PC-3 (cell line): ENCODE measurements at places on chromosomes 12 and 14.

- DNase-seq, result peak; percentile 12
These were observed 18.5 kb upstream of the PCNX1 start for GRCh38 chr14:70888681-70889175.

- no peak for DNase-seq
These were observed 86.3 kb downstream of the KIF26A start for GRCh38 chr14:104224506-104225277.

DNA sequence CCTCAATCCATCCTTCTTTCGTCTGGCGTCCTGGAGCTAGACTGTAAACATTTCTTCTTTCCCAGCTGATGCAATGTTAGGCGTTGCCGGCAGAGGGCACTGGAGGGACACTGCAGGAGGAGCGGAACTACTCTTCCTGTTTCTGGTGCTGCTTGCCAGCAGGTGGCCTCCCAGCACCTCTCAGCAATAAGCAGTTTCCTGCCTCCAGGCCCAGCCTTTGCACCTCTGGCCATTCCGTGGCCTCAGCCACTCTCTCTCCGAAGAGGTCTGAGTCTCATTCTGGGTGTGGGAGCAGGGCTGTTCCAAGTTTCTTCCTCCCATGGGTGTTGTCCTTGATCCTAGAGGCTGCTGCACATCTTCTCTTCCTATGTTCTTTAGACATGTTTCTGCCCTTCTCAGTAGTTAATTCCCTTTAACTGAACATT, 7.5 kb upstream of the ASPG start:
- peak; percentile 96 for DNase-seq

DNA sequence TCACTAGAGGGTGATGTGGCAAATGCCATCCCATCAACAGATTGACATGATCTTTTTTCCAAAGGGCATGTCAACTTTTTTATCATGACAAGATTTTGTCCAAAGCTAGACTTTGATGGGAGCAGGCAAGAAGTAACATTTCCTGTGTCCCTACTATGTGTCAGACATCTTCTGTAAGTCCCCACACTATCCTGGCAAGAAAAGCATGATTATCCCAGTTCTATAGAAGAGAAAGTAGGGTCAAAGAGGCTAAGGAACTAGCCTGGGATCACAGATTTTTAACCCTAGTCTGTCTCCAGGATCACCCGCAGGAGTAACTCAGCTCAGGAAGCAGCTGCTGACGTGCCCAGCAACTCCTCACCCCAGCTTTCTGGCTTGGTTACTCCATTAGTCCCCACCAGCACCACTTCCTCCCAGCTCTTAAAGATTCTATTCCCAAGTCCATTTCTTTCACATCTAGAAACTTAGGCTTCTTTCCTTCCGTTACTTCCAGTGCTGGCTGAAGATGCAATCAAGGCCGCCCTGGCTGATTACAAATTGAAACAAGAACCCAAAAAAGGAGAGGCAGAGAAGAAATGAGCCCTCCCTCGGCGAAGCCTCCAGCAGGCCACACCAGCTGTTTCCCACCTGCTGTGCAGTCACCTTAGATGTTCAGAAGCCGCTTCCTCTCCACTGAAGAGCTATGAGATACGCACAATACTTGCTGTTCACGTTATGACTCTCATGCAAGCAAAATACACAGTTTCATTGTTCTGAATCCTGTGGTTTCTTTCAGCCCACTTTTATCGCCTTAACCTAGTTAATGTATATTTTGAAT, 6.2 kb downstream of the ISCU start:
- DNase-seq, result no peak

DNA sequence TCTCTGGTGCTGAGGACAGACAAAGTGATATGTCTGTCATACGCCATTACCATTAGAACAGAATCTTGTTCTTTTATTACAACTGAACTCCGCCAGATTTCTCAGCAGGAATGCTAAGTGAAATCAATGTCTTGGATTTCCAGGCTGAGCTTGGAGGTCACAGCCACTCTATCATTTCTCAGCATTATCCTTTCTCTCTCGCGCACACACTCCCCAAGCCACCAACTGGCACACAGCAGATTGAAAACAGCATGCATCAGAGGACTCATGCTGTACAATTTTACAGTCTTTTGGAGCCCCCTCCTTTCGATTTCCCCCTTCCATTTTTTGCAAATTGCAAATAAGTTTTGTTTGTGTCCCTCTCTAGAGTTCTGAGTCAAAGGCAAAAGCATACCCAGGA, 348.6 kb downstream of the SOX5 start:
- no peak for DNase-seq

GRCh38 chr12:92105676-92106075, 40.0 kb downstream of the BTG1 start:
- DNase-seq, result no peak

GRCh38 chr12:9730591-9730990, 2.3 kb downstream of the CLECL1 start:
- DNase-seq, result no peak

- DNase-seq, result no peak
These were observed 94.7 kb upstream of the GSC start for GRCh38 chr14:94864387-94865195.

GRCh38 chr12:33192226-33192625, 247.4 kb downstream of the SYT10 start:
- peak; percentile 8 for DNase-seq

DNA sequence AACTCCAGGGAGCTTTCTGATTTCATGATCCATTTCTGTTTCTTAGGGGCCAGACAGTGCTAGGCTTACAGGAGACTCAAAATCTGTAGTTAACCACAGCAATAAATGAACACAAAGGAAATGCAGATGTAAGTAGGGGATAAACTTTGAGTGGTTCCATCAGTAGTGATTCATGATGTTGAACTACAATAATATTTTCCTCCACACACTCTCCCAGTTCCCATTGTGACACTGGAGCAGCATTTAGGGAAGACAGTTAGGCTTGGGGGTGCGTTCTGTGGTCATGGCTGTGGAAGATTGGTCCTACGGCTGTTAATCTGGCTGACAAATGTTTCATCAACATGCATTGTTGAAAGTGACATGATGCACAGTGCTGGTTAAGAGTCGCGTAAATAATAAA, 66.9 kb downstream of the HMGA2 start:
- peak; percentile 33 for DNase-seq

DNA sequence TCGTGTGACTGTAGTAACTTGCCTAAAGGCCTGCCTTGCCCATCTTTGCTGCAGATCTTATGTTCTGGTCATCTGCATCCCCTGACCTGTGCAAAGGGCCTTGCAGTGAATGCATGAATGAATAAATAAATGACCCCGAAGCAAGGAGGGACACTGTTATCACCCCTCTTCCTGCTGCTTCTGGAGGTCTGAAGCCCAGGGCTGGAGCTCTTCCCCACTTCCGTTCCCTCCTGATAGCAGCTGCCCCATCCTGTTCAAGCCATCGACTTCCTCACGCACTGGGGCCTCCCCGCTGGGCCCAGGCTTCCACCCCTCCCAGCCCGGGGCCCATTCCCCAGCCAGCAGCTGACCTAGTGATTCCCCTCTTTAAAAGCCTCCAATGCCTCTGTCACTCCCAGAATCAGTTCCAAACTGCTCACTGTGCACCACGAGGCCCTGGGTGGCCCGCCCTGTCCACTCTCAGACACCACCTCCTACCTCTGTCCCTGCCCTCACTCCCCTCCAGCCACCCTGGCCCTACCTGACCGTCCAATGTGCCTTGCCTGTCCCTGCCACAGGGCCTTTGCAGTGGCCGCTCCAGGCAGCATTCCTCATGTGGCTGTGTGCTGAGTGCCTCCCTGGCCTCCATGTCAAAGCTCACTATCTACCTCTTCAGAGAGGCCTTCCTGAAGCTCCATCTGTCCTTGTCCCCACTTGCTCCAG, 78.6 kb downstream of the SCARB1 start:
- no peak for DNase-seq

DNA sequence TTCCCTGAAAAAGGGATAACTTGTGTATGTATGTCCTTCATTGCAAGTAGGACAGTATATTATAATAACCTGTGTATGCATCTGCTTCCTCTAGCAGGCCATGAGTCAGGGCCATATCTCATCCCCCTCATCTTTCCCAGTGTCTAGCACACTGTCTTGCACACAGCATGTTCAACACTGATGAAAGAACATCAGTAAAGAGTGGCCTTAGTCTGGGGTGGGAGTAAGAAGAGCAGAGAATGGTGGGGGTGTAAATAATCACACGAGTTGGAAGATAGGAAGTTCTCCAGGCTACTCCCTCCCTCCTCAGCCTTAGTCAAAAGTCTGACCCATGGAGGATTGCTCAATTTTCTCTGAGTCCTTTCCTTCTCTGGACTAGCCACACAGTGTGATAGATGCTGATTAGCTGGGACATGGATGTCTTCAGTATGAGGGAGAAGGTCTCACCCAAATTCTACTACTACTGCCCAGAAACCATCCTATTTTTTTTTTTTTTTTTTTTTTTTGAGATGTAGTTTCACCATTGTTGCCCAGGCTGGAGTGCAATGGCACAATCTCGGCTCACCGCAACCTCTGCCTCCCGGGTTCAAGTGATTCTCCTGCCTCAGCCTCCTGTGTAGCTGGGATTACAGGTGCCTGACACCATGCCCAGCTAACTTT, 14.6 kb upstream of the SP1 start:
- peak; percentile 22 for DNase-seq

DNA sequence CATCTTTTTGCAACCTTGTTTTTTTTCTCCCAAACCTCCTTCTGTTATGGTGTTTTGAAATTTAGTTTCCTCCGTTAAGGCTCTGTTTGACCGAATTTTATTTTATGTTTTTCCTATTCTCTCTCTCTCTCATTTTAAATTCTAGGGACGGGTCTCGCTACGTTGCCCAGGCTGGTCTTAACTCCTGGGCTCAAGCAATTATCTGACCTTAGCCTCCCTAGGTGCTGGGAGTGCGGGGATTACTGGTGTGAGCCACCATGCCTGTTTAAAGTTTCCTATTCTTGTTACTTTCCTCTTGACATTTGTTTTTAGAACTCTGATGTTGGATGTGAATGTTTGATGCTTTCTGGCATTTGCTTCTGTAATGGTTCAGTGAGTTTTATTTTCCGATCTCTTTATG, 1.0 kb downstream of the ZC3H14 start:
- DNase-seq, result no peak

- DNase-seq, result peak; percentile 56
These were observed 40.0 kb upstream of the PNMA1 start for GRCh38 chr14:73753887-73754795.

- DNase-seq, result no peak
These were observed 19.6 kb upstream of the C14orf180 start for GRCh38 chr14:104559804-104560585.

- DNase-seq, result no peak
These were observed 1.4 kb downstream of the LRFN5 start for GRCh38 chr14:41607966-41608663.

- DNase-seq, result peak; percentile 84
These were observed 26.9 kb downstream of the ZFC3H1 start for GRCh38 chr12:71636704-71637115.

DNA sequence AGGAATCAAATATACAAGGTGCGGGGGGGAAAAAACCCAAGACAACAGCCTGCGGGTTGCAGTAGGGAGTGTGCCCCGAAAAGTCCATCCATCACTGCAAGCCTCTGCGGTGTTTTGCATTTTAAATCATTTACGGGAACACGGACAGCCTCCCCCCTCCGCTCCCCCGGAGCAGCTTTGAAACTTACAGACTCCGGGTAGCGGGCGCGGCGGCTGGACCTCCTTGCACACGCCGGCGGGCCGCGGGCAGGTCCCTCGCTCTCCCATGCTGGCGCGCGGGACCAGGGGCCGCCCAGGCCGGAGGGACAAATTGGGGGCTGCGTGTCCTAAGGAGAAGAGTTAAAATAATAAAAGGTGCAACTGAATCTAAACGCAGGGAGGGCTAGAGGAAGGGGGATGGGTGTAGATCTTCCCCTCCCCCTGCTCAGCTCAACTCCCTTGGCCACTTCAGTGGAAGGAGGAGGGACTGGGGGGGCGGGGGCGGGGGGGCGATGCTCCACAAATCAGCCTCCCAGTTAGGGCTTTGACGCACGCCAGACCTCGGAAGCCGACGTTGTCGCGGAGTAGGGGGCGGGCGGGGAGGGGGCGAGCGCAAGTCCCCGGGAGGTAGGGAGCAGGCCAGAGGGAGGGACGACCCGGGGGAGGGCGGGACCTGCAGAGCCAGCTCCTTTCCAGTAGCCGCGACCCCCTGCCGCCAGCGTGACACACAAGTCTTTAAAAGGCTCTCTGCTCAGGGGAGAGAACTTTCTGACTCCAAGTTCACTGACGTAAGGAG, at the start of gene KCNJ8:
Gene KCNJ8 (minus strand): TSS at position 349 of the 775 bp plus-strand sequence. CDS start 1,090 bp downstream, outside the sequence.
- no peak for DNase-seq

- DNase-seq, result peak; percentile 47
These were observed 34.6 kb downstream of the PHLDA1 start for GRCh38 chr12:75996861-75997447.

GRCh38 chr14:61593330-61593729, 102.0 kb upstream of the HIF1A start:
- peak; percentile 41 for DNase-seq

DNA sequence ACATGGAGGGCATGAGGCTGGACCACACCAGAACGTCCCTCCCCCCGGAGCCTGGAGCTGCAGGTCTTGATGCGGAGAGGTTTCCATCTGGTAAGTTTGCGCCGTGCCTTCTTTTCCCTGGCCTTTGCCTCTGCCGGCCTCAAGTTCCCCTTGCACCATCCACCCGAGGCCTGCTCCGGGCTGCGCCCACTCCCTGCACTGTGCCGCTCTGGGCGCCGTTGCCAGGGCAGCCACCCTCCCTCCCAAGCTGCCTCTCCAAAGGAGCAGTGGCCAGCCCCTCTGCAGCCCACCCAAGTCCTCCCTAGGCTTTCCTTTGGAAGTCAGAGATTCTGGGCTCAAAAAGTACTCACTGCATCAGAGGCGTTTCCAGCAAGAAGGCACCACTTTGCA, 46.2 kb upstream of the MEG3 start:
- no peak for DNase-seq

DNA sequence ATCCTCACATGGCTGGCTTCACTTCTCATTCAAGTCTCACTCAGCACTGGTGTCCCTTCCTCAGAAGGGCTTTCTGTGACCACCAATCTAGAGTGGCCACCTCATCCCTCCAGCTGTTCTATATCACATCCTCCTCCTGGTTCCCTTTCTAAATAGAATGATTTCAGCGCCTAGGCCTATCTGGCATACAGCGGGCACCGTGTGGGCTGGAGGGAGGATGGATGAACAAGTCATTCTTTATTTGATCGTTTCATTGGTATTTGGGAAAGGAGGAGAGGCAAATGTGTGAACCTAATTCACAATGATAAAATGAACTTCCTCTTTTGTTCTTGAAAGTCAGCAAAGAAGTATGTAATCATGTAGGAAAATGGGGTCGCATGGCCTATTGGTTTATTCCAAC, 394.2 kb downstream of the DPF3 start:
- DNase-seq, result no peak

DNA sequence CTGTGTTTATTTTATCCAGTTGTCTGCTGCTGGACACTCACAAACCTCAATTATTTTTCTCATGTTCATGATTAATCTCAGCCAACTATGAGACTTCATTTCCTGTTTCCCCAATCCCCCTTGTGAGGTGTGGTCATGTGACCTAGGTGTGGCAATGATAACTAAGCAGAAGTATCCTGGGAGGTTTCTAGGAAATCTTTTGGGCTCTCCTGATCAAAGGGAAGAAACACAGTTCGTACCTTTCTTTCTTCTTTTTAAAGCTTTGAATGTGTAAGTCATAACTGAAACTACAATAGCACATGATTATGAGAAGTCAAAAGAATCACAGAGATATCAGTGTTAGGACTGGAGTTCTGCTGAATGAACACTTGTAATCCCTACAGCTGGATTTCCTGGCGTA, 34.4 kb upstream of the MANSC4 start:
- no peak for DNase-seq

- DNase-seq, result peak; percentile 90
These were observed 9.9 kb downstream of the CCDC175 start for GRCh38 chr14:59566725-59567124.

- no peak for DNase-seq
These were observed 18.5 kb upstream of the ANO2 start for GRCh38 chr12:5963515-5963914.

- peak; percentile 60 for DNase-seq
These were observed 34.3 kb upstream of the SLC38A1 start for GRCh38 chr12:46303039-46303666.
